ENCODE measurements at places on chromosomes 2 and 18.

DNA sequence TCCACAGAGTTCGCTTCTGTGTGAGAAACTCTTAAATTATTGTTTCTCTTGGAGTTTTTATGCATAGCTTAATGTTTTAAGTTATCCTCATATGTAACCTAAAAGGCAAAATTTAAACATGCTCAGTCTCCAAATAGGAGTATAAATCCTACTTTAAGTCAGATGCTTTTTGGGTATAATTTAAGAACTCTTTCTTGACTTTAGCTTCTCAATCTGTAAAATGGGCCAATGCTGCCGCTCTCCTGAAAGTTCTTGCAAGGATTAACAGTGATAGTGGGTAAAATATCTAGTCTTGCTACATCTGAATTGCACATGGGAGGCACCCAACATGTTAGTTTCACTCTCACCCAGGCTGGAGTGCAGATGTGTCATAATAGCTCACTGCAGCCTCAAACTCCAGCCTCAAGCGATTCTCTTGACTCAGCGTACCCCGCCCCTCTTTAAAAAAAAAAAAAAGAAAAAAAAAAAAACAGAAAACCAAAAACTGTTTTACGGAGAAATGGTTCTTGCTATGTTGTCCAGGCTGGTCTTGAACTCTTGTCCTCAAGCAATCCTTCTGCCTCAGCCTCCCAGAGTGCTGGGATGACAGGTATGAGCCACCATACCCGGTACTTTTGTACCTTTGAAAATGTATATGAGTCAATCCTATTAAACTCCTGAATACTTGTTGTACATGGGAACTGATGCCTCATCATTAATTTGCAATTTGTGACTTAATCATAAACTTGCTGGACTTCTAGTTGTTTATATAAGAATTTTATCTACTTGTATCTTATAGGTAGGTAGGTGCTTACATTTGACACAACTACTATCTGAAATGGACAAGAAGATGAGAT, 1.8 kb downstream of the FBXO48 start:
- no peak for DNase-seq

DNA sequence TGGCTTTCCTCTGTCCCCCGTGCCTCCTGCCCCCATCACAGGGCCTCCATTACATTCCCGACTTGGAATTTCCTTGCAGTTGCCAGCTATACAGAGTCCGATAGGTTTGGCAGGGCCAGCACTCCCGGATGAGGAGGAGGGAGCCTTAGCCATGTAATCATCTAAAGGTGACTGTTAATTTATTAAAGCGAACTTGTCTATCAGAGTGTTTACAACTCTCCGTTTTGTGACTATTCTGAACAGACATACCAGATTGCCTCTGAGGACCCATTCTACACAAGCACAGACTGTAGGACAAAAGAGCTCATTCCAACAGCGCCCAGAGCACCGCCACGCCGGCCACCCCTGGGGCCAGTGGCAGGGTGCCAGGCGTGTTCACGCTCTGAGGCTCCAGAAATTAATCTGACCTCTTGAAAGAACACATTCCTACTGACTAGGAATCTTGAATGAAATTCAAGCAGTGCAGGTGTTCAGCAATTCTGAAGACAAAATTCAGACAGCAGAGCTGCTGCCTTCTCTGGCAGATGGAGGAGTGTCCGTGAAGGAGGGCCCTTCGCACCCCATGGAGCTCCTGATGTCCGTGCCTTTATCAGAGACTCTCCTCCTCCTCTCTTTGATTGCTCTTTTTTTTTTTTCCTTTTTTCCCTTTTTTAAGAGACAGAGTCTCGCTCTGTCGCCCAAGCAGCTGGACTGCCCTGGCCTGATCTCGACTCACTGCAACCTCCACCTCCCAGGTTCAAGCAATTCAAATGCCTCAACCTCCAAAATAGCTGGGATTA, 58.1 kb upstream of the RALBP1 start:
- no peak for DNase-seq

DNA sequence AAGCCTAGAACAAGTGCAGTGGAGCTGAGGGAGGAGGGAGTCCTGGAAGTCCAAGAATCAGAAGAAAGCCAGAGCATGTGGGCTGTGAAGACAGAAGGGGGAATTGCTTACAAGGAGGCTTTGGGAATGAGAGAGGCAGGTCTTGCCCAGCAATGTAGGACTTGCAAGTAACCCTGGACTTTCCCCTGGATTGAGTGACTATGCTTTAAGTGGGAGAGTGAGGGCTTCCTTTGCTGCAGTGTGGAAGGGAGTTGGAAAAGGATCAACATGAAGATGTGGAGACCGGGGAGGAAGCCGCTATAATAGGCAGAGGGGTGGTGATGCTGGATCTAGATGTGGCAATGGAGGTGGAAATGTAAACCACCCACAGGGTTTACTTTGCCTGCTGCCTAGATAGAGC, 13.8 kb upstream of the SCYGR1 start:
- no peak for DNase-seq

GRCh38 chr2:144824306-144825080, 304.6 kb upstream of the ZEB2 start:
- DNase-seq = no peak

DNA sequence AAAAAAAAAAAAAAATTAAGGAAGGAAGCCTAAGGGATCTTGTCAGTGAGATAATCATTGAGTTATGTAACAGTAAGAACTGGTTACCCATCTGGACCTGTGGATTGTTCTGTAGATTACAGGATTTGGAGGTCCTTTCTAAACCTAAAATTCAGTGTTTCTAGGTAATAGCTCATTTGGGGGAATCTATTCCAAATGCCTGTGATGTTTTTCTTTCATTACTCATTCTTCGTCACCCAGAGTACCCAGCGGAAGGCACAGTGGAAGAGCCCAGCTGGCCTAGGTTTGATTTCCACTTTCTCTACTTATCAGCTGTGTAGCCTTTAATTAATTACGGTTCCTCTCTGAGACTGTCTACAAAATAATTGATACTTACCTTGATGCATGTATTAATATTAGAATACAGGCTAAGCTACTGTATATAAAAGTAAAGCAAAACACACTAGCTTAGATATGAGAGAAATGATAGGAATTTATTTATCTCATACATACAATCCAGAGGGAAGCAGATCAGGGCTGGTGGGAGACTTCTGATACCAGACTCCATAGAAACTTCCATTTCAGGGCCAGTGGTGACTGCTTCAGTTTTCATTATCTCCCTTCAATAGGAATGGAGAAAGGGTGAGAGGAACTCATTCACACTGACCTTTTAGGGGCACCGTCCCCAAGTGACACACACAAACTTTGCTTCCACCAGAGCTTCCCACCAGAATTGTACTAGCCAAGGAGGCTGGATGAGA, 115.8 kb upstream of the NOSTRIN start:
- no peak for DNase-seq

Data from progenitor cell of endocrine pancreas (in vitro differentiated cells).